Forelimb muscle (tissue), 1 donor: ENCODE measurements at places on chromosomes 4 and X. TPM values are rescaled to one million over a fixed set of nuclear protein-coding genes. Genes with fewer than 3 reads are reported as not detected.

- DNase-seq = no peak
These were observed 259.2 kb upstream of the AADAT start for GRCh38 chr4:170348945-170349344.

The PHEX gene
- 3.4 TPM for polyA plus RNA-seq

GRCh38 chr4:52983563-52984303, 121.6 kb downstream of the RASL11B start:
- DNase-seq = peak; percentile 36

DNA sequence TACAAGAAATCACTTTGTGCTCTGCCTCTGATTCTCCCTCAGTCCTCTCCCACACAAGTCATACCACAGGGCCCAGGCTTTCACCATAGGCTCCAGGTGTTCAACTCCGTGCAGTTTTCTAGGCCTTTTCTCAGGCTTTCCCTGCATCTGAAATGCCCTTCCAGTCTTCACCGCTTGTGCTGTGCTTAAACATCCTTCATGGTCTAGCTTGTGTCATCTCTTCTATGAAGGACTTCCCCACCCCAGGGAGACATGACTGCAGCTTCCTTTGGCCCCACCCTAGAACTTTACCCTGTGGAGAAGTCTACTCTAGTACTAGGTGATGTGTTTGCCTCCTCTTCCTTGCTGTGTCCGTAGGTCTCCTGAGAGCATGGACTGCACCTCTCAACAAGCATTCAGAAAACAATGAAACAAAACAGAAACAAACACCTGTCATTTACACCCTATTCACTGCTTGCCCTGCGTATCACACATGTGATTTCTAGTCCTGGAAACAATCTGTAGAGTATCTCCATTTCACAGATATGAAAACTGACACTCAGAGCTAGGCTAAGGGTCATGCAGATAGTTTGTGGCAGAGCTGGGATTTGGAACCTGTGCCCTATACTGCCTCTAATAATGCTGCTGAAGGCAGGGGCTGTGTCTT, 22.7 kb upstream of the LEF1 start:
- no peak for DNase-seq

The PDZD4 gene
- 2.4 TPM for polyA plus RNA-seq

GRCh38 chrX:123277347-123277746, 93.3 kb downstream of the GRIA3 start:
- DNase-seq = no peak

DNA sequence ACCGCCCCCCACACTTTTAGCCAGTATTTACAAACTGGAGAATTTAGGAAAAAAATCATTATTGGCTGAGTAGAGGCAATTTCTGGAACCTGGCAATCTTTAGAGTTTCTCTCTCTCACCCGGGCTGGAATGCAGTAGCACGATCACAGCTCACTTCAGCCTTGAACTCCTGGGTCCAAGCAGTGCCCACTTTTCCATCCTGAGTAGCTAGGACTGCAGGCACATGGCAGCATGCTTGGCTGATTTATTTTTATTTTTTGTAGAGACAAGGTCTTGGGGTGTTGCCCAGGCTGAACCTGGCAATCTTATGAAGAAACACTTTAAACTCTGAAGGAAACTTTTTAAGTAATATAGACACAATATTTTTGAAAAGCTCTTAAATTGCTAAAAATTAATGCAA, 120.1 kb downstream of the AFF1 start:
- no peak for DNase-seq

- DNase-seq = no peak
These were observed 115.7 kb upstream of the LSM6 start for GRCh38 chr4:146059865-146060264.

The ZMAT1 gene
- 4.2 TPM for polyA plus RNA-seq

DNA sequence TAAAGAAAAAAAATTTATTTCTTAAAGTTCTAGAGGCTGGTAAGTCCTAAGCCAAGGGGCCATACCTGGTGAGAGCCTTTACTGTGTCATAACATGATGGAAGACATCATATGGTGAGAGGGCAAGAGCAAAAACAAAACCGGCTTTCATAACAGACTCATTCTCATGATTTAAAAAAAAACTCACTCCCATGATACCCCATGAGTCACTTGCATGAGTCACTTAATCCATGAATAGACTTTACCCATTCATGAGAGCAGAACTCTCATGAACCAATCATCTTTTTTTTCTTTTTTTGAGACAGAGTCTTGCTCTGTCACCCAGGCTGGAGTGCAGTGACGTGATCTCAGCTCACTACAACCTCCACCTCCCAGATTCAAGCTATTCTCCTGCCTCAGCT, 369.7 kb upstream of the DIAPH2 start:
- DNase-seq = no peak

The SPANXB1 gene
- polyA plus RNA-seq = not detected

The TEX11 gene
- 0.06 TPM for polyA plus RNA-seq

DNA sequence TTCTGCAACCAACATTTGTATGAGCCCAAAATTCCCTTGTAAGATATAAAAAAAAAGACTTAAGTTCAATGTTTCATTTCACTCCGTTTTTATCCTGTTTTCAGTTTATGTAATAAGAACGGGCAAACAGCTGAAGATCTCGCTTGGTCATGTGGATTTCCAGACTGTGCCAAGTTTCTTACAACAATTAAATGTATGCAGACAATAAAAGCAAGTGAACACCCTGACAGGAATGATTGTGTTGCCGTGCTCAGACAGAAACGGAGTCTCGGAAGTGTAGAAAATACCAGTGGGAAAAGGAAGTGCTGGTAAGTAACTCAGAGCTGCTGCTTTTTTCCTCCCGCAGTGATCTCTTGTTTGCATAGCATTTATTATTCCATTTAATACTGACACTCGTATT, 2.8 kb downstream of the ANKRD37 start:
- no peak for DNase-seq

DNA sequence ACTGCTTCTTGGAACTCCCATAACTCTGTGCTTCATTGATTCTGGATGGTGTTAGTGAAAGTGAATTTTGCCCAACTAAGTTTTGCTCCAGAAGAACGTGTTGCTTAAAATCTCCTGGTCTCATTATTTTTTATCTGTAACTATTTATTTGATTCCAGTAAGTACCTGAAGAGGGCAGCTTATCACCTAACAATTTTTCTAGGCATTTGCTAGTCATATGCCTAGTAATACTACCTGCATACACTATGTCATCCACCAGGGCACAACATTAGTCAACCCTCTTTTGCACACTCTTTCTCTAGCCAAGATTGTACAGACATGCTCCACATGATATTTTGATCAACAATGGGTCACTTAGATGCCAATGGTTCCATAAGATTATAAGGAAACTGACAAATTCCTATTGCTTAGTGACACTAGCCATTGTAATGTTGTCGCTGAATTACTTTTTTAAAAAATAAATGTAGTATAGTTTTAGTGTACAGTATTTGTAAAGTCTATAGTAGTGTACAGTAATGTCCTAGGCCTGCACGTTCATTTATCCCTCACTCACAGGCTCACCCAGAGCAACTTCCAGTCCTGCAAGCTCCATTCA, 499.9 kb upstream of the AADAT start:
- no peak for DNase-seq

- DNase-seq = no peak
These were observed 112.5 kb upstream of the HAND2 start for GRCh38 chr4:173642509-173642908.

The RNF150 gene
- polyA plus RNA-seq = 36.4 TPM

DNA sequence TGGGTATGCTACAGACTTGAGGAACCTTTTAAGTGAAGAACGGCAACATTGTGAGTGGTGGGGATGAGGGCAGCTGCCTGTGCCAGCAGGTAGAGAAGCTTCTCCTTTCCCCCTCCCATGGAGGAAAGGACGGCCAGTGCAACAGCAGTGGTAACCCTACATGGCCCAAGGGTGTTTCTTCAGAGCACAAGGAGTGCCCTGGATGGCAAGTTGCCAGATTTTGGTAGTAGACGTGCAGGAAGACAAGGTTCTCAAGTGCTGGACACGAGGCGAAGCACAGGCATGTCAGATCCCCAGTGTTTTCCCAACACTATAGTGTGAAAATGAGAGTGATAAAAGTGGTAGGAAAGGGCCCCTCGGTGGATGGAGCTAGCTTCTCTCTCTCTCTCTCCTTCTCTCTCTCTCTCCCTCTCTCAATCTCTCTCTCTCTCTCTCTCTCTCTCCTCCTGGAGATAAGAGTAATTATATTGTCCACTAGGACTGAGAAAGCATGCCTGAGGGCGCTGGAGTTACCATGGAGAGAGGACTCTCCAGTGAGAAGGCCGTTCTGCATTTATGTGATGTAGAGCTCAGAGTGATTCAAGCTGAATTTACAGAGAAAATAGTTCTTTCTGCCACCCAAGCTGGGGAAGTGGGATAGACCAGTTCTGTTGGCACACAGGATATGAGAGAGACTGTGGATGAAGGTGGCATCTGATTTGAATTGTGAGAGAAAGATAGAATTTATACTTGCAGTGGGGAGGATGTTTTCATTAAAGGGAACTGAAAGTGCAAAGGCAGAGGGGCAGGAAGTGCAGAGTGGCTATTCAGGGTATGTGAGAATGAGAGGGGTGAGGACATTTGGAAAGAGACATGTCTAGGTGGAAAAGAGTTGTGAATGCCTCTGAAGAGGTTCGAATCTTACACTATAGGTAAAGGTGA, 25.7 kb upstream of the TRPC3 start:
- no peak for DNase-seq

DNA sequence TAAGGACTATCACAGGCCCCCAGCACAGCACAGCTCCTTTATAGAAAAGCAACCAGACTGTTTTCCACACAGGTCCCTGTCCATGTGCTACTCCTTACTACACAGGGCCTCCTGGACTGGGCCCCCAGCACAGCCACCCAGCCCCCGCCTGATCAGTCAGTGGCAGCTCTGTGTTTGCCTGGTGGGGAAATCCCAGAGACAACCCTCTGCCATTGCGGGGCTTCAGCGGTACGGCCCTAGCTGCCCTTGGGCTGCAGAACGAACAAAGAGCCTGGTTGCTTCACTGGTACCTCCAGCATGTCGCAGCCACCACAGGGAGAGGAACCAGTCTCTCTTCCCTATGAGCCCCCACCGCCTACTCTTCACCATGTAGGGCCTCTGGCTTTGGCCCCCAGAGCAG, 30.7 kb downstream of the CBR4 start:
- no peak for DNase-seq

DNA sequence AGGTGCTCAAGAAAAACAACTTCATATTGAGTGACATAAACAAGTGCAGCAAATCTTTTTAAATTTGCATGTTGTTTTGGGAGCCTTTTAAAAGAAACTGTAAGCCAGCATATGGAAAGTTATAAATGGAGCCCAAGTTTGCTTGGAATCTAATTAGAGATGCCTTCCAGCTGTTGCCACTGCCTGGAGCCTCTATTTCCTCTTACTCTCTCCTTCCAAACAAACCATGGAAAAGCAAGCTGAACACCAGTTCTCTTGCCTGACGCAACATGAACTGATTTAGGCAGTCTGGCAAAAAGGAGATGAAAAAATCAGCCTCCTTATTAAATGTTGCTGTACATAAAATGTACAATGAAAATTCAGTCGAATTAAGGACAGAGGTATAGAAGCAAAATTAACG, 21.5 kb downstream of the ARSJ start:
- DNase-seq = no peak

- DNase-seq = no peak
These were observed 14.6 kb downstream of the ATP10D start for GRCh38 chr4:47499700-47500099.

- DNase-seq = no peak
These were observed 242.8 kb downstream of the PPP3CA start for GRCh38 chr4:101104312-101105052.

The SPANXA2 gene
- polyA plus RNA-seq = not detected

The ART3 gene
- 38.3 TPM for polyA plus RNA-seq

The CENPC gene
- 14.6 TPM for polyA plus RNA-seq

The SPOCK3 gene
- 0.86 TPM for polyA plus RNA-seq

DNA sequence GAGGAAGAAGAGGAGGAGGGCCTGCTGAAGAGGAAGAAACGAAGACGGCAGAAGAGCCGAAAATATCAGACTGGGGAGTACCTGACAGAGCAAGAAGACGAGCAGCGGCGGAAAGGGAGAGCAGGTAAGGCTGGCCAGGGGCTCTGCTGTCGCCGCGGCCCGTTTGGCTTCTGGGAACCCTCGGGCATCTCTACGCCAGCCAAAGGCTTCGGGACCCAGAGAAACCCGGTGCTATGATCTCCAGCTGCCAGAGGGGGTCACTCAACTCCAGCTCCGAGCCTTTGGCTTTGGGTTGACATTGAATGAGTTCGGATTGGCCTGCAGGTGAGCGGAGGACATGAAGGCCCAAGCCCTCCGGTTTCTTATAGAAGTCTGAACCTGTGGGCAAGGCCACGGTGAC, 42.8 kb downstream of the BCORL1 start:
- no peak for DNase-seq

- DNase-seq = peak; percentile 45
These were observed 27.7 kb downstream of the PJA1 start for GRCh38 chrX:69137371-69138117.

The CYSLTR1 gene
- polyA plus RNA-seq = 8.4 TPM

- DNase-seq = no peak
These were observed 368.5 kb downstream of the PCDH7 start for GRCh38 chr4:31088600-31089230.

GRCh38 chrX:73850124-73851013, 287.4 kb downstream of the CHIC1 start:
- no peak for DNase-seq

The CSN1S1 gene
- not detected for polyA plus RNA-seq

GRCh38 chrX:82764521-82764920, 743.6 kb upstream of the POU3F4 start:
- no peak for DNase-seq

GRCh38 chr4:73901031-73901430, 31.8 kb downstream of the CXCL1 start:
- no peak for DNase-seq

The CXCL9 gene
- 0.05 TPM for polyA plus RNA-seq

DNA sequence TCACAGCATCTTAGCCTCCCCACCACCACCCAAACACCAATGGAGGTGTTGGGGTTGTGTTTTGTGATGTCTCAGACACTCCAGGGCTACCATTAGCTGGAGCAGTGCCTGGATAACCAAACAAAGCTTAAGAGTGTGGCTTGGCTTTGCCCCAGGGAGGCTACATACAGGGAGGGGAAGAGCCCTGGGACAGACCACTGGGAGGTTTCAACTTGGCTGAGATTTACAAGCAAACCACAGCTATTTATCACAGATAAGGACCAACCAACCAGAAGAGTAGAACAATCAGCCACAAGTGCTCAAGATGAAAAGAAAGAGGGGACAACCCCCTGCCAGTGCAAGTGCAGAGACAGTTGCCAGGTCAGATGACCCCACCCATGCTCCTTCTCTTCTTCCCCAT, 24.1 kb downstream of the SOX3 start:
- no peak for DNase-seq
